ENCODE measurements at places on chromosomes 3 and 15.

DNA sequence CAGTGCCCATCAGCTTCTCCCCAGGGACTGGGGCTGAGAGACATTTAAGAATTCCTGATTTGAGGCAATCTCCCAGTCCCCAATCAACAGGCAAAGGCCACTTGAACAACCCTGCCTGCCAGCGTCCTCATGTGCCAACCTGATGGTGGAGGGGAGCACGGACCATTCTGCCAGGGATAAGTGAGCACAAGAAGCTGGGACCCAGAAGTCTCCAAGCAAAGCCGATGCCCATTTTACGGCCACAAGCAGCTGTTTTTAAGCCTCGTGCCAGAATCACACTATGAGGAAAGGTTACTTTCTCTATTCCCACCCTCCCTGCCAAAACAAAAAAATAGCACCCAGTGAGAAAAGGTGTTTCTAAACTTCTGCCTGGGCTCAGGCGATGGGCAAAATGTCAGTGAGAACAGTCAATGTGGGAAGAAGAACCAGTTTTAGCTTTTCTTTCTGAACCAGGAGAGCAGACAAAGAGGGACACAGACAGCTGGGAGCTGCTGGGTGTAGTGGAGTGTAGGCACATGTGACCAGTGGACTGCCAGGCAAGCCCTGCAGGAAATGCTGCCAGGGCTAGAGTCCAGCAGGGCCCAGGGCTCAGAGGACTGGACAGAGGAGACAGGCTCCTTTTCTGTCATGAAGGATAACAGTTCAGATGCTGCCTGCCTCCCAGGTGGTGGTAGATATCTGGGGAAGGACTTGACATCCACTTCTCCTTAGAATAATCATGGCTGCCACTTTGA lies 57.7 kb downstream of the ATP2B2 start:
- no peak for DNase-seq

DNA sequence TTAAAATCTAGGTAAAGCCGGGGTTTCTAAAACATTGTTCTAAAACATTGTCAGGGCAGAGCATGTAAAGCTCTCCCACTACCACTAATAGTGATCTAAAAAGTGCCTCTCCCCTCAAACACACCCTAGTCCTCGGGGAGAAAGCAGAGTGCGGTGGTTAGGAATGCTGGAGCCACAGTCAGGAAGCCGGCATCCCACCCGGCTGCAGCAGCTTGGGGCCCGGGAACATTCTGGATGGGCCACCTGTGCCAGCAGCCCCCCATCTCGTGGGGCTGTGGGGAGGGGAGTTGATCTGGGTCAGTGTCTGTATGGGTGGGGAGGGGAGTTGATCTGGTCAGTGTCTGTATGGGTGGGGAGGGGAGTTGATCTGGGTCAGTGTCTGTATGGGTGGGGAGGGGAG lies 176.9 kb downstream of the APBA2 start:
- DNase-seq = no peak

- DNase-seq = no peak
These were observed 55.6 kb downstream of the TLNRD1 start for GRCh38 chr15:81056304-81056703.

DNA sequence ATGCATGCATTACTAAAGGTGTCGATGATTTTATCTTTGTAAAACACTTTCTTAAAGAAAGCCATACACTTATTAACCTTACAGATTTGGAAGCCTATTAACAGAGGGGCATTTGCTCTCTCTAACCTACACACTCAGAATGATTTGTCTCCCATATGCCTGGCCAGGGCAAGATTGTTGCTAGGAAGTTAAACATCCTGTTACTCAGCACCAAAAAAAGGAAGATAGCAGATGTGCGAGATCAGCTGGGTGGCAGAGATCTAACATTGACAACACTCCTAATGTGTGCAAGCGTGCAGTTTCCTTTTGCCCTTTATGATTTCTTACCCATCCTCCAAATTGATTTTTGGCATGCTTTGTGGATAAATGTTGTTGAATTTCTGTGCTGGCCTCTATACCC lies 73.9 kb upstream of the TMEM108 start:
- DNase-seq = no peak

- no peak for DNase-seq
These were observed 216.1 kb downstream of the MTHFS start for GRCh38 chr15:79680720-79681119.

GRCh38 chr15:73564255-73564654 lies 68.9 kb downstream of the NPTN start:
- no peak for DNase-seq

GRCh38 chr3:34955680-34956079 lies 683.6 kb upstream of the ARPP21 start:
- no peak for DNase-seq

GRCh38 chr15:80452166-80452565 lies 48.0 kb downstream of the ARNT2 start:
- DNase-seq = no peak

DNA sequence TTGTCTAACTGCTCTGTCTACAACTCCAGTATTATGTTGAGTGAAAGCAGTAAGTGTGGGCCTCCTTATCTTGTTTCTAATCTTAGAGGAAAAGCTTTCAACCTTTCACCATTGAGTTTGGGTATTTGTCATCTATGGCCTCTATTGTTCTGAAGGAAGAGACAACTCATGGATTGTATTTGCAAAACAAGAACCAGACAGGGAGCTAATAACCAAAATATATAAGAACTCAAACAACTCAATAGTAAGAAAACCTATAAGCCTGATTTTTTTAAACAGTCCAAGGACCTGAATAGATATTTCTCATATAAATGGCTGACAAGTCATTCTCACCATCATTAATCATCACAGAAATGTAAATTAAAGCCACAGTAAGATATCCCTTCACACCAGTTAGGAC lies 113.0 kb downstream of the TAFA4 start:
- no peak for DNase-seq
